Esophagus muscularis mucosa (tissue), 4 donors: ENCODE measurements at places on chromosomes 16 and 17.

DNA sequence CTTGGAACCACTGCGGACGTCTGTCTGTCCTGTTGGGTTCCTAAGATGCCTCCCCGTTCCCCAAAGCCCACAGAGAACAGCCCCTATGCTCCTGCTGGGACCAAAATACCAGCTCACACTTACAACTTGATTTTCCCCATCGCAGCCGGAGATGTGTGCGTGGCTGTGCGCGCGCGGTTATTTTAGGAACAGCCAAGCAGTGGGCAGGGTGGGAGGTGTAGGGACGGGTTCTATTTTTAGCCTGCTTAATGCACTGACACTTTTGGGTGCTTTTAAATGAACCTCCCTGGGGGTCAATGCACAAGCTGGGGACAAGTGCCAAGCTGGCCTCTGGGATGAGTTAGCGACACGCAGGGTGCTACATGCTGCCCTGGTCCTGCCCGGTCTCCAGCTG lies 74.1 kb downstream of the KLHDC4 start:
- no peak overlapping the region for H3K4me3 ChIP-seq
- no peak for DNase-seq
- H3K36me3 ChIP-seq, result peaks cover 16% of the 10 kb centered on the region
- H3K4me1 ChIP-seq, result peaks cover 8% of the 10 kb centered on the region
- H3K27ac ChIP-seq, result no peak overlapping the region

DNA sequence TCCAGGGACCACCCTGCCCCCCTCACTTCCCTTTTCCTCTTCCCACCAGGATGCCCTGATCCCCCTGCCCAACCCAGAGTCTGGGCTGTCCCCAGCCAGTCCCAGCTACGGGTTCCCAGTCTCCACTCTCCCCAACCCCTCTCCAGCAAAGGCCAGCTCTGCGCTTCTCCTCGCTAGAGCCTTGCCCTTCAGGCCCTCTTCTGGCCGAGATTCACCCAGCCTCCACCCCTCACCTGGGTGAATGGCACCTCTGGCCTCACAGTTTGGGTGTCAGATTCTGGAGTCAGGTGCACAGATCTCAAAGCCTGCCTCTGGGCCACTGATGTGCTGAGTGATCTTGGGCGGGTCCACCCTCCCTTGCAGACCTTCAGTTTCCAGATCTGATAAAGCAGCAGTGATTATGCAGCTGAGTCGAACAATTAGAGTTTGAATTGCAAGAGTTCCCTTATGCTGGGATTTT lies 185.6 kb upstream of the TNRC6C start:
- no peak for DNase-seq
- no peaks in the 10 kb centered on the region for H3K27me3 ChIP-seq
- H3K4me3 ChIP-seq, result no peak overlapping the region
- peaks cover 30% of the 10 kb centered on the region for H3K4me1 ChIP-seq

DNA sequence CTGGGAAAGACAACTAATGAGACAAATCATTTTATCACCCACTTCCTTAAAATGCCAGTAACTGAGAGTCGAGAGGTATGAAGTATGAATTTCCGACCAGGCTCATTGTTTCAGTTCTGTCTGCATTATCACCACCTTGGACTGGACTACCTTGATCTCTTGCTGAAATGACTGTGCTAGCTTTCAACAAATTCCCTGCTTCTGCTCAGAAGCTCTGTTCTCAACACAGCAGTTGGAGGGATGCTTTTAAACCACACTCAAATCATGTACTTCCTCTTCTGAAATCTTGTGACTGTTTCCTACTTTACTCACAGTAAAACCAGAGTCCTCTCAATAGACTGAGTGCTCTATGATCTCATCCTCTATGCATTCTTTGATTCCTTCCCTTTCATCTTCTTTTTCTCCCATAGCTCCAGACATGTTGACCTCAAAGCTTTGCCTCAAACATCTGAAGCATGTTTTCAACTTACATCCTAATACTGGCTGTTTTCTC lies 195.8 kb downstream of the KCNJ2 start:
- H3K36me3 ChIP-seq, result no peaks in the 10 kb centered on the region
- no peaks in the 10 kb centered on the region for H3K4me1 ChIP-seq
- H3K27me3 ChIP-seq, result no peaks in the 10 kb centered on the region
- DNase-seq, result no peak
- no peak overlapping the region for H3K4me3 ChIP-seq
- no peak overlapping the region for H3K27ac ChIP-seq

GRCh38 chr16:10881479-10882030 lies 4.6 kb downstream of the CIITA start:
- peaks cover 11% of the 10 kb centered on the region for H3K4me1 ChIP-seq
- H3K36me3 ChIP-seq, result no peaks in the 10 kb centered on the region
- no peaks in the 10 kb centered on the region for H3K27me3 ChIP-seq

GRCh38 chr17:44977065-44977464 lies 9.0 kb upstream of the C1QL1 start:
- H3K27ac ChIP-seq, result peak overlapping the region; percentile 71
- DNase-seq, result no peak
- H3K36me3 ChIP-seq, result no peaks in the 10 kb centered on the region

DNA sequence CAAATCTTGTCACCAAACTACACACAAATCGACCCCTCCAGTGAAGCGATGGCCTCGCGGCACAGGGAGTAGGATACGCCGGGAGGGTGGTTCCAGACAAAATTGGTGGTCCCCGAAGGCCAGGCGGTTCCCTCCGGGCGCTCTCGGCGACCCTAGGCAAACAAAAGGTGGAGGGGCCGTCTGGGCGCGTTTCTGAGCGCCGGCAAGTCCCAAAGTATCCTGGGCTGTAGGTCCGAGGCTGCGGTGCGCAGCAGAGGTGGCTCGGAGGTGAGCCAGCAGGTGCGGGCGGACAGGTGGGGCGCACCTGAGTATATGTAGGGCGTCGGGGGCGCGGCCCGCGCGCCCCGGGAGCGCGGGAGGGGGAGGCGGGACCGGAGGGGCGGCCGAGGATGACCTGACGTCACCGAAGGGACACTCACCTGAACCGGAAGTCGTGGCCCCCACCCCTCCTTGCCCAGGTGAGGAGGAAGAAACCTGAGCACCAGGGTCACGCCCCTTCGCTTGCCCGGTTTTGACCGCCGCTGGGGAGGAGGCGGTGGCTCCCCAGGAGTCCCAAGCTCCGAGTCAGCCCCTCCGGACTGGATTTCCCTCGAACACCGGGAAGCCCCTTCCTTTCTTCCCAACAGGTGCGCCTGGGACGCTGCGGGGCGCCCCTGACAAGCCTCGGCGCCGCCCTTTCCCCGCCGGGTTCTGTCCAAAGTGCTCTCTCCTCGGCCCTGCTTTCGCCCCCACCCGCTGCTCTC lies at the start of gene CLDN7:
Gene CLDN7 (minus strand): TSS at position 287 of the 743 bp plus-strand sequence. CDS start 435 bp downstream, outside the sequence.
- peaks cover 63% of the 10 kb centered on the region for H3K27me3 ChIP-seq
- peak within 1 kb of the TSS; percentile 64 for H3K4me3 ChIP-seq

GRCh38 chr16:55003916-55004315 lies 73.3 kb downstream of the IRX5 start:
- no peaks in the 10 kb centered on the region for H3K4me1 ChIP-seq
- no peak overlapping the region for H3K4me3 ChIP-seq
- H3K27me3 ChIP-seq, result no peaks in the 10 kb centered on the region
- no peak overlapping the region for H3K27ac ChIP-seq
- DNase-seq, result no peak

DNA sequence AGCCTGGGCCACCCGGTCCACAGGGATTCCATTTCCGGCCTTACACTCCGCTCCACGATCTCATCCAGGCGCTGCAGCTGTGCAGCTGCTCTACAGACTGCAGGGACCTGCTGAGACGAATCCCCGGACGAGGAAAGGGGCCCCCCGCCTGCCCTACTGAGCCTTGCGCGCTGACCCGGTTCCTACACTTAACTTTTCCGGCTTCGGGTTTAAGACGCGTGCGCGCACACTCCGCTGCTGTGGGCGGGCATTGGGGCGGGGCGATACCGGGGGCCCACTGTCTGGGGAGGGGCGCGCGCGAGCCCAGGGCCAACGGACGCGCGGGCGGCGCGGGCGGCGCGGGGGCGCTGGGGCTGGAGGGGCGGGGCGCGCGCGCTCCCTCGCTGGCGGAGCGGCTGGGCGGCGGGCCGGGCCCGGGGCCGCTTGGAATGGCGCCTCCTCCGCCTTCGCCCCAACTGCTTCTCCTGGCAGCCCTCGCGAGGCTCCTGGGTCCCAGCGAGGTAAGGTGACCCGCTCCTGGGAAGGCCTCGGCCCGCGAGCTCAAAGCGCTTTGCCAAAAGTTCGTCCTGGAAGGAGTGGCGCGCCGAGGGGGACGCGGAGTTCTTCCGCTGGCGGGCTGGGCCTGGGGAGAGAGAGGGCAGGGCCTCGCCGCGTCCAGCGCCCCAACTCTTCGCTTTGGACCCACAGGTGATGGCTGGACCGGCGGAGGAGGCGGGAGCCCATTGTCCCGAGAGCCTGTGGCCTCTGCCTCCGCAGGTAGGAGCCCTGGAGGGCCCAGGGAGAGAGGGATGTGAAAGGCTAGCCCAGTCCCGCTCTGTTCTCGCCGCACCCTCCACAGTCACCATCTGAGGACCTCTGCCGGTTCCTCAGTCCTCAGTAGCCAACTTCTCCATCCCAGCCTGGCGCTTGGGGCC lies at the start of gene TP53I13:
Gene TP53I13 (plus strand): TSS at position 371 of the 914 bp plus-strand sequence. CDS start 58 bp downstream, at position 429.
- DNase-seq, result peak; percentile 96
- peak within 1 kb of the TSS; percentile 78 for H3K4me3 ChIP-seq
- H3K27ac ChIP-seq, result peak within 1 kb of the TSS; percentile 89
- H3K36me3 ChIP-seq, result no peaks in the 10 kb centered on the region
- peaks cover 82% of the 10 kb centered on the region for H3K4me1 ChIP-seq

DNA sequence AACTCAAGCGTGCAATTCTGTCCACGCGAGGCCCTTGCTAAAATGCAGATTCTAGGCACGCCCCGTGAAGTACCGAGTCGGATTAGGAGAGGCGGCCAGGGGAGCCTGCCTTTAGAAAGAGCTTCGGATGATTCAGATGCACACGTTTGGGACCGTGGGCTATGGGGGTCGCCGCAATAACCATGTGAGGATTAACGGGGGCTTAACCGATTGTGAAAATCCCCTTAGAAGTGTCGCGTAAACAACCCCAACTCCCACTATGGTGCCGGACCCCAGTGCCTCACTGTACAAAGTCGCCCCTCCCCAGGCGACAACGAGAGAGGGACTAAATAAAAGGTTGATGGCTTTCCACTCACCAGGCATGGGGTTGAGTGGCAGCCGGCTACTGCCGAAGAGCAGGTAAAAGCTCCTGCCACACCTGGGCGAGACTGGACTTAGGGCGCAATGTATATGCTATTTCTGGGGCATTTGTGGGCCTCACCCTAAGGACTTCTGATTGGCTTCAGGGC lies 635 bp upstream of the SP2 start:
- peak; percentile 93 for DNase-seq
- H3K27ac ChIP-seq, result peak overlapping the region; percentile 95
- H3K4me3 ChIP-seq, result peak overlapping the region; percentile 71
- H3K36me3 ChIP-seq, result no peaks in the 10 kb centered on the region
- H3K4me1 ChIP-seq, result peaks cover 39% of the 10 kb centered on the region

DNA sequence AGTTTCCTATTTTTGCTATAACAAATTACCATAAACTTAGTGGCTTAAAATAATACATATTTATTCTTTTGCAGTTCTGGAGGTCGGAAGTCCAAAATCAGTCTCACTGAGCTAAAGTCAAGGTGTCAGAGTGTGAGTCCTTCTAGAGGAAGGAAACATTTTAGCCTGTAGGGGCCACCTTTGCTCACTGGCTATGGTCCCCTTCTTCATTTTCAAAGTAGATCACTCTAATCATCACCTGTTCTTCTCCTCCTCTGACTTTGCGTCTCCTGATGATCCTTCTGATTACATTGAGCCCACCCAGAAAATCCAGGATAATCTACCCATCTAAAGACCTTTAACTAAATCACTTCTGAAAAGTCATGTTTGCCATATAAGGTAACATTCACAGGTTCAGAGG lies 534.4 kb upstream of the SALL1 start:
- no peaks in the 10 kb centered on the region for H3K27me3 ChIP-seq
- no peak overlapping the region for H3K27ac ChIP-seq
- H3K4me3 ChIP-seq, result no peak overlapping the region

DNA sequence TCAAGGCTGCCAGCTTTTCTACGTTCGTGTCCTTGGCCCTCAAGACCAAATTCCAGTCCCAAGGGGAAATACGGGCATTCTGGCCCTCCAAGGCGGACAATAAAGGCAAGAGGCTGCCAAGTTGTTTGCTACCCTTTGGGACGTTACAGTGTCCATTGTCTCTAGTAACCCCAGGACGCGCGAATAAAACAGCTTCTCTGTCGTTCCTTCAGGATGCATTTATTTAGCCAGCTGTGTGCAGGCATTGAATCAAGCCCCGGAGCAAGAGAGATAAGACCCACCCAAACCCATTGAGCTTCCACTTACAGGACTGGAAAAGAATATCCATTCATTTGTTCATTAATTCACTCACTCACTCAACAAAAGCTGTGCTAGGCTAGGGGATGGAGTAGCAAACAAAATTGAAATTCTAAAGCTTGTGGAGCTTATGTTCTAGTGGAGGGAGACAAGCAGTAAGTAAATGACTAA lies 656 bp downstream of the MRPL58 start:
- H3K4me1 ChIP-seq, result peaks cover 18% of the 10 kb centered on the region
- H3K4me3 ChIP-seq, result peak overlapping the region; percentile 66
- no peaks in the 10 kb centered on the region for H3K27me3 ChIP-seq
- DNase-seq, result no peak

DNA sequence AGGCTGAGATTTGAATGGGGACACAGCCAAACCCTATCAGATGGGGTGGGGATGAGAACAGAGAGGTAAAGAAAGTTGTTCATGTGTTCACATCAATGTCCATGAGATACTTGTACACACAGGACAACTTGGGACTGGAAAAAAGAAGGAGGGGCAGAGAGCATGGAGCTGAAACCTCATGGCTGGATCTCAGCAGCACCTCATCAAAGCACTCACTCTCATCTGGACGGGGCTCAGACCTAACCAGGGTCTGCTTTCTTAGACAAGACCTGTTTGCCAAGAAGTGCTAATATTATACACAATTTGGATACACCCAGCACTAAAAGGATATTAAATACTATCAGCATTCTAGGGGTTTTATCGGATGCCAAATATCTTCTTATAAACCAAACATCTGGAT lies 399.8 kb downstream of the SLC39A11 start:
- H3K27me3 ChIP-seq, result no peaks in the 10 kb centered on the region
- DNase-seq, result no peak
- H3K4me3 ChIP-seq, result no peak overlapping the region
- no peak overlapping the region for H3K27ac ChIP-seq
- no peaks in the 10 kb centered on the region for H3K4me1 ChIP-seq

DNA sequence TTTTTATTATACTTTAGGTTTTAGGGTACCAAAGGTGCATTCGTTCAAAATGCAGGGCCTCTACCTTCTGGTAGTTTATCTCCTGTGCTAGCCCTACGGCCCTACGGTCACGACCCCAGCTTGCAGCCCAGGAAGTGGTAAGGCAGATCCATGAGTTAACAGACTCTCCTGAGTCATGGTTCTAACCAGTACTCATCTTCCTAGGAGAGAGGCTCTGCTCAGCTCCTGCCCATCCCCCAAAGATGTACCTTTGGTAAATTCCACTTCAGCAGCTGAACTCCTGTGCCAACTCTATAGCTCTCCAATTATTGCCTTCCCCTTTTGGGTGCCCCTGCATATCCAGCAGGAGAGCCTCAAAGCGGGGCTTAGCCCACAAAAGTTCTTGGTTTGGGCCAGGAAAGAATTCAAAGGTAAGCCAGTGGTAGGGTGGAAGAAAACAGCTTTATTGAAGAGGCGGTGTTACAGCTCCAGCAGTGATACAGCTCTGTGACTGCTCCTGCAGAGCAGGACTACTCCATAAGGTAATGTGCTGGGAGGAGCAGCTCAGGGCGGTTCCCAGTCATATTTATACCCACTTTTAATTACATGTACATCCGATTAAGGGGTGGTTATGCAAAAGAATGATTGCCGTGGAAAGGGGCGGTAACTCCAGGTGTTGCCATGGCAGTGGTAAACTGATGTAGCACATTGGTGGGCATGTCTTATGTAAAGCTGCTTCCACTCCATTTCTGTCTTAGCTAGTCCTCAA lies 241.4 kb downstream of the PMP22 start:
- H3K4me3 ChIP-seq, result no peak overlapping the region
- H3K36me3 ChIP-seq, result no peaks in the 10 kb centered on the region
- H3K27ac ChIP-seq, result no peak overlapping the region
- no peaks in the 10 kb centered on the region for H3K27me3 ChIP-seq
- H3K4me1 ChIP-seq, result no peaks in the 10 kb centered on the region
